ENCODE measurements at places on chromosomes 7 and 10.
A peak's percentile ranks its signal among the peaks of the same experiment; 100 is the strongest.

GRCh38 chr10:119341459-119342301, 134.3 kb downstream of the GRK5 start:
- no peak for DNase-seq

DNA sequence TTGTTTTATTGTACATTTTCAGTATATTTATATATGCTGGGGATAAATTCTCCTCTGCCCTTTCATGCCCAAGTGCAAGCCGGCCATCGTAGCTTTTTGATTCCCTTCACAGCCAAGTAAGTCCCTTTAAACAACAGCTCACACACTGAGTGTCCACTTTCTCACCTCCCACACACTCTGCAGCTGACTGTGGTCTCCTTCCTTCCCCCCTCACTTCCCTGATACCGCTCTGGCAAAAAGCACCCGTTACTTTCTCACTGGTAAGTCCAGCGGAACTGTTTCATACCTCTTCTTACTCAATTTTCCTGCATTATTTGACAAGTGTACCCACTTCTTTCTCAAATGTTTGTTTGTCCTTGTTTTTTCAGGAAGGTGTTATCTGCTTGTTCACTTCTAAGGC, 35.2 kb downstream of the MGAM start:
- DNase-seq, result no peak

GRCh38 chr10:75375838-75376237, 25.7 kb downstream of the ZNF503 start:
- no peak for DNase-seq

DNA sequence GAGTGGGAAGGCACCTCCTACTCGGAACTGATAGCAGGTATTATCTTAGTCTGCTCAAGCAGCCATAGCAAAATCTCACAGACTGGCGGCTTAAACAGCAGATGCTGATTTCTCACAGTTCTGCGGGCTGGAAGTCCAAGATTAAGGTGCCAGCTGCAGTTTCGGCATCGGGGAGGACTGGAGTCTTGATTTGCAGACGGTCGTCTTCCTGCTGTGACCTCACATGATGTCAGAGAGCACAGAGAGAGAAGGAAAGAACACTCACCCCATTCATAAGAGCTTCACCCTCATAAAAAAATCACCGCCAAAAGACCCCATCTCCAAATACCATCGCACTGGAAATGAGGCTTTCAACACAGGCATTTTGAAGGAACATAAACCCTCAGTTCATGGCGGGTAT, 216.5 kb upstream of the PITRM1 start:
- no peak for DNase-seq

- DNase-seq, result no peak
Observed at GRCh38 chr10:101224910-101225823, 4.1 kb downstream of the LBX1 start.

GRCh38 chr7:85770332-85770731, 583.5 kb upstream of the SEMA3D start:
- no peak for DNase-seq

- DNase-seq, result no peak
Observed at GRCh38 chr10:4384245-4384644, 441.8 kb upstream of the AKR1E2 start.

GRCh38 chr10:101397140-101397539, 43.2 kb downstream of the BTRC start:
- DNase-seq, result no peak

DNA sequence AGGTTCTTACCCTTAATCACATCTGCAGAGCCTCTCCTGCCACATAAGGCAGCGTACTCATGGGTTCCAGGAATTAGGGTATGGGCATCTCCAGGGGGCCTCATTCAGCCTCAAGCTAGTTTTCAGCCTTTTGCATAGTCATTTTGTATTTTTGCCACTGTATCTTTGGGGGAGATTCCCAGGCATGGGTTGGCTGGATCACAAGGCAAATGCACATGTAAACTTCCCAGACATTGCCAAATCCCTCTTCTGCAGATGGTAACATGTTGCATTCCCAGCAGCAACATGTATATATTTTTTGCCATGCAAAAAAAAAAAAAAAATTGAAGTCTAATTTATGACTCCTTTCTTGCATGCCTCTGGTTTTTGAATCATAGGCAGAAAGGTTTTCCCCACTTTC, 595.4 kb upstream of the FOXK1 start:
- no peak for DNase-seq

DNA sequence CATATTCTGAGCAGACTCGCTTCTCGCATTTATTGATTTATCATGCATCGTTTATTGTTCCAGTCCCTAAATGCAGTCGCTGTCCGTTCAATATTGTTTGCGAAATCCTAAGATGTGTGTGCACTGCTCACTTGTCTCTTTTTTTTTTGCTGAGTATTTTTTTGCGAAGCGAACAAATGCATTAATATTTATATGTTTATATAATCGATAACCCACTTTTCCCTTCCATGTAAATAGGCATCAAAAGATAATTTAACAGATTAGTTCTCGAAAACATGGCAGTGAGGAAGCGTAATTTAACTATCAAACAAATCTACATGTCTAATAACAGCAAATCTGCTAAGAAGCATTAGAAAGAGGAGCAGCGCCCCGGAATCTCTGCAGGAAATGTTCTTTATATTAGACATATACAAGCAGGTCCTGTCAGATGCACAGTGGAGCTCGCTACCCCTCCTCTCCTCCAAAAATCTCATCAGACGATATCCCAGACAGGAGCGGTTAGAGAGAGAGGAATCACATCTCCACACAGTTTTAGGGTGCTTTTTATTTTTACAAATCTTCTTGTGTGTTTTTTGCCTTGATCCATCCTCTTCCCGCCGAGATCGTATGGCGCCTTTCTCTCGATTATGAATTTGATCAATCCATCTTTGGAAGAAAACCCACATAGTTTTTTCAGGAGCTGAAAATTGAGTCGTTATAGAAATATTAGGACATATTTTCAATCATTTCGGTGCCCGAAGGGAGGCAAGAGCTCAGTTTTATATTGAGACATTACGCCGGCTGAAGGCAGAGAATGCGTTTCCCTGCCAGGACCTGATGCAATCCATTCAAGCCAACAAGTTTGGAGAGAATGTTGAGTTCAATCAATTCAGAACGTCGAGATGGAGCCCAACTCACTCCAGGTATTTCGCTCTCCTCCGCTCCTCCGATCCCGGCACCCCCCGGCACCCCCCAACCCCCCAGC, at the start of gene ARID5B:
TSS of gene ARID5B (plus strand) at position 871 of the 964 bp plus-strand sequence. CDS start at position 882, 11 bp downstream.
- peak; percentile 12 for DNase-seq

GRCh38 chr7:84271543-84271942, 77.0 kb upstream of the SEMA3A start:
- DNase-seq, result no peak

GRCh38 chr10:60828489-60828852, 50.2 kb downstream of the CDK1 start:
- DNase-seq, result no peak

DNA sequence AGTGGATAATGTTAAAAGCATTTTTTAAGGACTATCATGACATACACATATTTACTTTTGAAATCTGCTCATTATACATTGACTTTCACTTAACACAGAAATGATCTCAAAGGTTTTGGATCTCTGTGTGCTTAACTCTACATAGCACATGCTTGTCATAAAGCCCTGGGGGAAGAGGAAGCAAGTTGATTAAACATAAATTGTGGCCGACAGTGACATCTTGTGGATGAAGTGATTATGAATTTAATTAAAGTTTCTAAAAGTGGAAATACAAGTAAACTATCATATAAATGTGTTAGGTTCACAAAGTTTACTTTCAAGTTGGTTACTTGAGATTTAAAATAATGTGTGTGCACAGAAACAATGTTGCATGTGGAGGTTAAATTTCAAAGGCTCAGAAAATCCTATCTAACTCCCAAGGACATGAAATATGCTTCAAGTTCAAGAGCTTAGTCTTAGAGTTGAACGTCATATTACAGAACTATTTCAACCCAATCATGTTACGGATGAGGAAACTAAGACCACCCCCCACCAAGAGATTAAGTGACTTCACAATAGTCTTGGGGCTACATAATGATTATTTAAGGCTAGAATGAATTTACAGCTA, 1247.8 kb downstream of the GATA3 start:
- peak; percentile 8 for DNase-seq

GRCh38 chr7:144454256-144455039, 51.0 kb upstream of the NOBOX start:
- DNase-seq, result no peak

GRCh38 chr10:71271662-71272055, 47.4 kb upstream of the SLC29A3 start:
- DNase-seq, result no peak

- no peak for DNase-seq
Observed at GRCh38 chr7:50533866-50534265, 31.3 kb downstream of the DDC start.

DNA sequence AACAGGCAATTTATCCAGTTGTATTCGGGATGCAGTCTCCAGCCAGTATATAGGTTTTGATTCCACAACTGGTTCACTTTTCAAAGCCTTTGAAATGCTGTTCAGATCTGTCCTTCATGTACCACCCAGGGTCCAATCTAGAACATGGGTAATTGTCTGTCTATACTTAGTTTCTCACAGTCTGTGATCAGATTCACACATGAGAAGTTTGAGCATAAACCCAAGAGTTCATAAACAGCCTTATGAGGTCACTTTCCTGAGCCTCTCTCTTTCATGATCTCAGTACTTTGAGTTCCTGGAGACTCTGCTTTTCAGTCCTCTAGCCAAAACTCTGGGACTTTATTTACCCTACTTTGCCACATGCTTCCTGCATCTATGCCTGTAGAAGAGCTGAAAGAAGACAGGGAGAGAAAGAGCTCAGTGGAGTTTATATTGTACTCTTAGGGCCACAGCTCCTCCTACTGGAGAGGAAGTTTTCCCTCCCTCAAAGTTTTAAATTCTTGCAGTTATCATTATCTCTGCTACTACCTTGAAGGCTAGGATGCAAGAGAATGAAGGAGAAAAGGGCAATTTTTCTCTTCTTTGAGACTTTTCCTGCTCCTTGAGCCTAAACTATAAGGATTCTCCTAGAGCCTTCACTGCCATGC, 172.0 kb downstream of the ZEB1 start:
- DNase-seq, result no peak

DNA sequence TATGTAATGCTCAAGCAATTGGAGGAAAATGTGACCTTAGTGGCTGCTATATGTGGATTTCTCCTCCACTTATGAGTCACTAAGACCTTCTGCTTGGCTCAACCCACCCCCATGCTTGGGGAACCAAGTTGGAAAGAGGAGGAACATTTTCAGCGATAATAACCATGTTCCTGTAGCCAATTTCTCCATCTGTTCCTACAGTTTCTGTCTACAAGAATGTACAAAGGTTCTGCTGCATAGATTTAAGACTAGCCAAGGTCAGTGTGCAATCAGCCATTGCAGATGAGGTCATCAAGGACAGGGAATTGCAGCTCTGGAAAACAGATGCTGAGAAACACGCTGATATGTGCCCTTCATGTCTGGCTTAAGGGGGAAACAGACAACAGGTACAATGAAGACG, 5.6 kb upstream of the NRCAM start:
- no peak for DNase-seq

DNA sequence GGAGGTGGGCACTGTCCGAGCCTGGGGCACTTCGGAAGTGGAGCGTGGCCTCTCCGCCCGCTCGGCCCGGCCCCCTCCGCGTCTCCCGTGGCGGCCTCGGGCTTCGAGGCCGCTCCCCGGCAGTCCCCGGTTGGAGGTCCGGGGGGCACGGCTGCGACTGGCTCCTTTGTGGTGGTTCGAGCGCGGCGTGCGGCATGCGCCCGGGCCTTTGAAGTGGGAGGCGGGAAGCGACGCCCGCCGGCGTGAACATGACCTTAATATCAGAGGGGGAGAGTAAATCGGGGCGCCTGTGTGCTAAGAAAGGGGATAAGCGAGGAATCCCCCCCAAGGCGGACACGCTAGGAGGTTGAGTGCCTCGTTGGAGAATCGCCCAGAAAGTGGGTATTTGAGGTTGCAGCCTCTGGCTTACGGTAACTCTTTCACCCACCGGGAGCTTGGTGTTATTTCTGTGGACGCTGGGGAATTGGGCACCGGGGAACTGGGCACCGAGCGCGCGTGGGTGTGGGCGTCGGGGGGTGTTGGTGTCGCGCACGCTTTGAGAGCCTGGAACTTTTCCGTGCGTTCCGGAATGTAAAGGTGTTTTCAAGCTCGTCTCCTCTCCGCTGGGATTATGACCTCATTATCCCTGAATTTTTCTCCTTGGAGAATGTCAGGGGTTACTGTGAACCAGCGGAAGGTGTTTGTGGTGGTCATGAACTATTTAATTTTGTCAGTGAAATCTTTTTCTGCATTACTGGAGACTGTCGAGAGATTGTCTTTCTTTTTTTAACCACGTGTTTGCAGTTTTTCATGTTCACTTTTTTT, 660 bp downstream of the SUV39H2 start:
- DNase-seq, result no peak

DNA sequence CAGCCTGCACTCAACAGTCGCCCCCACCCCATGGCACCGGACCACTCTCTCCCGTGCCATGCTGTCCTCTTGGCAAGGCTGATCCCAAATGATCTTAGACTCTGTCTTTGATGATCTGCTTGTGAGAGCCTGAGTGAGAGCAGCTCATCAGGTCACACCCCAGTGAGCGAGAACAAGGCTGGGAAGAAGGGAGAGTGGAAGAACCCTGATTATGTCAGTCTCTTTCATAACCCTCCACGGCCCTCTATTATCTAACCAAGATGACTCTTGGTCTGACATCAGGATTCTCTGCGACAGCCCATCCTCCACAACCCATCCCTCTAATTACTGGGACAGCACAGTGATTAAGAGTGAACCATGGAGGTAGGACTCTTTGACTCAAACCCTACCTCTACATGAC, 53.1 kb upstream of the C7orf33 start:
- DNase-seq, result no peak

DNA sequence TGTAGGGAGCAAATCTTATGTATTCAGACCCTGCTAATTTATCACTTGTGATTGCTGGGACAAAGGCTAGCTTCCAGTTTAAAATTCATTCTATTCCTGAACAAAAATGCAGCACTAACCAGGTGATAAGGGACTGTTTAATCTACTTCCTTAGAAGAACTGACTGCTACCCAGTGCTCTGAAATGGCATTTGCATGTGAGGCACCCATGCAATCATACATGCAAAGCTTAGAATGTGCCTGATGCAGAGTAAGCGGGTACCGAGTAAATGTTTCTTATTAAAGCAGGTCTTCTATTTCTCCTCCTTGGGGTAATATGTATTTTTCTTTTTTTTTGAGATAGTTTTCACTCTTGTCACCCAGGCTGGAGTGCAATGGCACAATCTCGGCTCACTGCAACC, 54.5 kb downstream of the NEURL1 start:
- no peak for DNase-seq

- DNase-seq, result no peak
Observed at GRCh38 chr10:49143249-49143648, 9.4 kb upstream of the FAM170B start.

DNA sequence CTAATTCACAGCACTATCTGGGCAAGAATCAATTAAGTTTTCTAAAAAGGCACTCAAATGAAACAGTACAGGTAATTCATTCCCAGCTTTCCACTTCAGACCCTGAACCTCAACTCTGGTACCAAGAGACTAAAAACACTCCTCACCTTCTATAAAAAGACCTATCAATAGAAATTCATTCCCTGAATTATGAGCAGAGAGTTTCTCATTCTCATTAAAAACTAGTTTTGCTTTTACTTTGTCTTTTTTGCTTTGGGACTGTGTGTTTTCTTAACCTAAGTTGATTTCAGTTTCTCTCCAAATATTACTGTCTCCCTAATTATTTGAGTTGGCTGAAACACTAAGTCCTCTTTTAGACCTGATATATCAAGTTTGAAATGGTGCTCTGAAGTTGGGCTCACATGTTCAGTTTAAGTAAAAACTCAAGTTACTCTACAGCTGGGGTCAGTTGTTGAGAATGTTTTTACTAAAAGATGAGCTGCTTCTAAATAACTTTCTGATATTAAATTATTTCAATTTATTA, 189.5 kb downstream of the JAZF1 start:
- DNase-seq, result no peak

- no peak for DNase-seq
Observed at GRCh38 chr7:28953633-28954032, 4.5 kb downstream of the TRIL start.
